ENCODE measurements at places on chromosomes 2 and 18.

- DNase-seq = no peak
Measured at GRCh38 chr2:144936442-144936841, 416.5 kb upstream of the ZEB2 start.

DNA sequence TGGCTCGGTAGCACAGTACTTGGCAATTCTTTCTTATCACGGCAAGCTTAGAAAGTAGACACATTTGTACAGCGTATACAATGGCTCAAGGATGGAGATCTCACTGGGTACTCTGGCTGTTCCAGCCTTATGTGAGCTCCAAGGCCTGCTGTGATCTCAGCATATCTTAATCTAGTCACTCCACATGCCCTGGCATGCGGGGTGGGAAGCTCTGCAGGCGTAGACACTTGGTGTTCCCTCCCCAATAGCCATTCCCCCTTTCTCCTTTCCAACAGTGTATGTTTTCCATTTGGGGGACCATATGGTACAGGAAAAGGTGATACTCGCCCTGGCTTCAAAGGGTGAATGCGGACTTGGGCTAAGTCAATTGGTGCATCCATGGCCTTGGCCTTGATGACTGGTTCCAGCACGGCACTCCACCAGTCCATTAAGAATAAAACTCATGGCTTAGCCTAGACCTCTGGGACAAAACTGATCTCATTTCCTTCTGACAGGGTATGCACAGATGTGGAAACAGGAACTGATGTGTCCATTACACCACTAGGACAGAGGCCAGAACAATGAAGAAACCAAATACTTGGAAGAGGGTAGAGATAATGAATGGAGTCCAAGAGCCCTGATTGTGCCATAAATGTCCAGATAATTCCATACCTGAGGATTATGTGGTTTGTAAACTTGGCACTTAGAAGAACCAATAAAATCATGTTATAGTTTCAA lies 28.4 kb downstream of the TGIF1 start:
- DNase-seq = no peak

DNA sequence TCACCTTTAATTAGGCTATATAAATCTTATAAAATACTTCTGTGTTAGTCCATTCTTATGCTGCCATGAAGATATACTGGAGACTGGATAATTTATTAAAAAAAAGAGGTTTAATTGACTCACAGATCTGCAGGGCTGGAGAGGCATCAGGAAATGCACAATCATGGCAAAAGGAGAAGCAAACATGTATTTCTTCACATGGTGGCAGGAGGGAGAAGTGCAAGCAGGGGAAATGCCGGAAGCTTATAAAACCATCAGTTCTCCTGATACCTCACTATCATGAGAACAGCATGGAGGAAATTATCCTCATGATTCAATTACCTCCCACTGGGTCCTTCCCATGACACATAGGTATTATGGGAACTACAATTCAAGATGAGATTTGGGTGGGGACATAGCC lies 504.4 kb downstream of the RIT2 start:
- DNase-seq = no peak

DNA sequence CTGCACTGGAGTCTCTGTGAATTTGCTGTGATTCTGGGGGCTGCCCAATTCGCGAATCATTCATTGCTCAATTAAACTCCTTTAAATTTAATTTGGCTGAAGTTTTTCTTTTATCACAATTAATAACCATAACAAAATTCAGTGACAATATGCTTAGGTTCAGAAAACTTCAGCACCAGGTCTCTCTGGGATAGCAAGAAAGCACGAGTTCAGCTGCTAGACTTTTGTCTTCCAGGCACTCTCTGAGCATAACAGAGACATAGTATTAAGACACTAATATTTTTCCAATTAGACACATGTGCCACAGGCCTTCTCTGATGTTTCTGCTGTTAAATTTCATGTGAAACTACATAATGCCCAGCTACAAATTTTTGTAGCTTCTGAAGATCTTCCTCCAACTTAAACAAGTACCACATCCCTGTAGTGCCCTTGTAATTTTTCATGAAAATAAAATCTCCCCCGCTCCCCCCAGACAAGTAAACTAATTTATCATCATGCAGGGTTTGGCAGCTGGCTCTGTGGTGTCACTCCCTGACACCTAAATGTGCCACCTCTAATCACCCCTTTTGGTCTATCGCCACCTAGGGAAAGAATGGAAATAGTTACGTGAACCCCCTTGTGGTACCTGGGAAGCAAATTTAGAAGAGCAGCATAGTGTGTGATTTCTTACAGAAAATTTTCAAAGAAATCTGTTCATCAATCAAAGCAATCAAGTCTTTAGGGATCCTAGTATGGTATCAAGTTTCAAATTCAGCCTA lies 94.1 kb downstream of the CSRNP3 start:
- peak; percentile 71 for DNase-seq

DNA sequence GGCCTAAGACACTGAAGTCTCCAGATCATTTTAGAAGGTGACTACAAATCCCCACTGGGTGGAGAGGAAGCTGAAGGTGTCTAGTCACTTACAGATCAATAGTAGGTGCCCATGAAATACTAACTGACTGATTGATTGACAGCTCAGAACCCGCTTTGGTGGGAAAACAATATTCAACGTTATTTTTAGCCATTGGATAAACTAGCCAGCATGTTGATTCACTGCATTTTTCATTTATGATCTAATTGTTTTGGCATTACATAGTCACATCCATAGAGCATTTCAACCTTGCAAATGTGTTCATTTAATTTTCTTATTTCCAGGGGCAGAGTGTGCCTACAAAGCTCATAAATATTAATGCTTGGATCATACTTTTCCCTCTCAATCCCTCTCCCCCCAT lies 162.3 kb downstream of the MREG start:
- no peak for DNase-seq

- DNase-seq = no peak
Measured at GRCh38 chr2:205661281-205661680, 21.0 kb upstream of the NRP2 start.

DNA sequence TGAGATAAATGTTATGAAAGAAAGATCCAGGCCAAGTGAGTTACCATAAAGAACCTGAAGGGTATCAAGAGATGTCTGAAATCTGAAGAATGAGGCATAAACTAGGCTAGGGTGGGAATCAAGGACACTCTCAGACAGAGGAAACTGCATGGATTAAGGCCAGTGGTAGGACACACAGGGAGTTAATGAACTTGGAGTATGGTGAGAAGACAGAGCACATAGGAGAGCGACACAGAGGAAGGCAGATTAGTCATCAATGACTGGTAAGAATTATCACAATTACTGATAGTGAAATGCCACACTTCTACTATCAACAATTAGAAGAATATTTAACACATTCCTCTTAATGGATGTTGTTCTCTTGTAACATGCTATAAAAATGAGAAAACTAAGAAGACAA lies 76.9 kb downstream of the TTC21B start:
- no peak for DNase-seq

DNA sequence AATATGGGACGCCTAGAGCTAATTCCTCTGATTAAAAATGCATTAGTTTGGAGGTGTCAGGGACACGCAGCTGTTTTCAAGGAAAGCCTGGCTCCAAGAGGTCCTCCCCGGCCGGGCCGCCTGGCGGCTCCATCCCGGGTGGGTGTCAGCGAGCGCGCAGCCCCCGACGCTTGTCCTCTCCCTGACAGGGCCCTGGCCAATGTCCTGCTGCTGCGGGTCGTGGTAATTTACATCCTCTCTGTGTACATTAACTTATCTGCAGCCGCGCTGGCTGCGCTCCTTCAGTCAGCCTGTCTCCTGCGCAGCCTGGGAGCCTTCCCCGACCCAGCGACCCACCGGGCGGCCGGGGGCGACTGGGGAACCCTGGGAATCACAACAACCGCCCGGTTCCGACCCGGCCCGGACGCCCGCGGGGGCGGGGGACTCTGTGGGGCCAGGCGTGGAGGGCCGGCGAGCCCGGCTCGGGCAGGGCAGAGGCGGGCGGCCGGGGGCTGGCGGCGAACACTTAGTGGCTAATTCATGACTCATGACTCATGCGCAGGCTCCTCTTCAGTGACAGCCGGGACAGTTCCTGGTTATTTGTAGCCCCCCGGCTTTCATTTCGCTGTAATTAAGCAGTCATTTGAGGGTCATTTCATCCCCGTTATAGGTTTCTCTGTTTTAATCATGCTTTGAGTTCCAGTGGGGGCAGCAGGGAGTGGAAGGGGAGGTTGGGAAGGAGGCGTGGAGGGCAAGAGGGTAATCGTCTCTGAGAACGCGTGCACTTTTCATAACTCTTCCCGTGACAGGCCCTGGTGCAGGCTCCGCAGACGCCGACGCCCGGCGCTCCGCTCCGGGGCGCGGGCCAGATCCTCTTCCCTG lies 141.9 kb upstream of the CTAGE1 start:
- DNase-seq = no peak

GRCh38 chr2:42342061-42342794 lies 18.8 kb downstream of the COX7A2L start:
- DNase-seq = no peak

- no peak for DNase-seq
Measured at GRCh38 chr2:10091182-10091888, 11.1 kb upstream of the CYS1 start.

GRCh38 chr18:67510831-67511230 lies 5.7 kb downstream of the DSEL start:
- DNase-seq = no peak

- DNase-seq = no peak
Measured at GRCh38 chr2:31324016-31324633, 90.2 kb downstream of the EHD3 start.

DNA sequence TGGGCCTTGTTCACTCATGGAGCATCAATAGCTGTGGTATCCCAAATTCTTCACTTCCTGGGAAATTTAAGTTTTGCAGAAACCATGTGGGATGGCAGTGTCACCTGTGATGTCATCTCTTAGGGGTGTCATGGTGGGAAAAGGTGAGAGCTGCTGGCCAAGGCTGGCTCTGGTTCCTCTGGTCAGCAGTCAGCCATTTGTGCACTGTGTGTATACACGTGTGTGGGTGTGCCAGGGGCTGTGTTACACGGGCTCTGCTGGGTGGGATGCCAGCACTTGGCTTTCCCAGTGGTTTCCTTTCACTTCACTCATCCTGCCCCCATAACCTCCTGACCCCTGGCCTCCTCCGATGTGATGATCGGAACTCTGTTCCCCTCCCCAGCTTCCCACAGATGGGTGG lies 21.3 kb downstream of the SAG start:
- DNase-seq = no peak
